CD4-positive, CD25-positive, alpha-beta regulatory T cell (primary cell): ENCODE measurements at places on chromosomes 2 and 18. TPM values are rescaled to one million over a fixed set of nuclear protein-coding genes. Genes with fewer than 3 reads are reported as not detected.

DNA sequence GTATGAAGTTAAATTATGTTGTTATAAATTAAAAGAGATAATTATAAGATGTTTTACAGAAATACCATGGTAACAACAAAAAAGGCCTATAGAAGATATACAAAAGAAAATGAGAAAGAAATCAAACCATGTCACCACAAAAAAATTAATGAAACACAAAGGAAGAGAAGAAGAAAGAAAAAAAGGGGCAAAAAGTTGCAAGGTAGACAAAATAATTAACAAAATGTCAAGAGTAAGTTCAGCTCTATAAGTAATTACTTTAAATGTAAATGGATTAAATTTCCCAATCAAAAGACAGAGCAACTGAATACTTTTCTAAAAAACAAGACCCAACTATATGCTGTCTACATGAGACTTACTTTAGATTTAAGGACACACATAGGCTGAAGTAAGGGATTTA lies 378.4 kb upstream of the FSHR start:
- no peak for DNase-seq
- no peak overlapping the region for H3K4me3 ChIP-seq
- no peak overlapping the region for H3K27ac ChIP-seq
- H3K4me1 ChIP-seq: no peaks in the 10 kb centered on the region
- no peaks in the 10 kb centered on the region for H3K36me3 ChIP-seq
- no peaks in the 10 kb centered on the region for H3K27me3 ChIP-seq

DNA sequence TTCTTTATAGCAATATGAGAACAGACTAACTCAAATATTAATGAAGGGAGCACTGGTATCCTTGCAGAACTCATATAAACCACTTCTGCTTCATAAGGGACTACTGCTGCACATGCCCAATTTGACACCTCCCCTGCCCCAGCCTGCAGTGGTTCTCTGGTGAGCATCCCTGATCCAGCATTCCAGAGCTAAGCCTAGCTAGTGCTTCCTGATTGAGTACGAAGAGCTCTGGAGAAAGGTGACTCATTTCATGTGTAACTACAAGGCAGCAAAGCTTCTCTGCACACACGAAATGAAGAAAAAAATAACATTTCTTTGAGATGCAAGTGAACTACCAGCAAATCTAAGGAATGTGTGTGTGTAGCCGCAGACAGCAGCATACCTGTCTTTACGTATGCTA lies 22.8 kb upstream of the ADNP2 start:
- H3K27ac ChIP-seq: no peak overlapping the region
- H3K4me1 ChIP-seq: no peaks in the 10 kb centered on the region
- H3K4me3 ChIP-seq: no peak overlapping the region
- no peaks in the 10 kb centered on the region for H3K36me3 ChIP-seq
- DNase-seq: no peak

DNA sequence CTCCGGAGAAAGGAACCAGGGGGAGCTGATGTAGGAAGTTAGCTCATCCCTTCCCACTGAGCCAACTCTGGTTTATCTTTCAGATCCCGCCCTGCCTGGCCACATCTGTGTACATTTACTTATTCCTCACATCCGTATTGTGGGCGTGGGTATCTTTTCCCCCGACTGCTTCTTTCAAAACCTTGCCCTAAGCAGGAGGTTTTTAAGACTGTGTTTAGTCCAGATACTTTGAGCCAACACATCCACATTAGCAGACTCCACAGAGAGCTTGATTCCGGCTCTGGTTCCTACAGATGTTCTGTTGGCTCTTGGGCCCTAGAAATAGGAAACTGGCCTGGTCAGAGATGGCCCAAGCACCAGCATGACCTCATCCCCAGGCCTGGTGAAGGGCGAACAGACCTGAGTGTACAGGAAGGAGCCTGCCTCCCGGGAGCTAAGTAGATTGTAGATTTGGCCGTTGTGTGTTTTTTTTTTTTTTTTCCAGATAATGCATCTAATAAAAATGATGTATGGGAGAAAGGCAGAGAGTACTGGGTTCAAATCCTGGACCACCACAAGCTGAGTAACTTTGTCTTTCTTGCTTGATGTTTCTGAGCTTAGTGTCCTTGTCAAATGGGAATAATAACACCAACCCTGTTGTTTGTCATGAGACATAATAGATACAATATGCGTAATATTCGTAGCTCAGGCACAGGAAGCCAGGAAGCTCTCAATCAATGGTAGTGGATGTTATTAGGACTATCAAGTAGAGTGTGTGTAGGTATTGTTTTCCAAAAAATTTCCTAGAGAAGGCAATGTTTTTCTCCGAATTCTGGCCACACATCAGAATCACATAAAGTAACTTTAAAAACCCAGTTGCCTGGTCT lies 92.3 kb downstream of the PRKCE start:
- H3K27ac ChIP-seq: no peak overlapping the region
- no peaks in the 10 kb centered on the region for H3K4me1 ChIP-seq
- no peaks in the 10 kb centered on the region for H3K36me3 ChIP-seq
- no peak overlapping the region for H3K4me3 ChIP-seq
- DNase-seq: no peak

DNA sequence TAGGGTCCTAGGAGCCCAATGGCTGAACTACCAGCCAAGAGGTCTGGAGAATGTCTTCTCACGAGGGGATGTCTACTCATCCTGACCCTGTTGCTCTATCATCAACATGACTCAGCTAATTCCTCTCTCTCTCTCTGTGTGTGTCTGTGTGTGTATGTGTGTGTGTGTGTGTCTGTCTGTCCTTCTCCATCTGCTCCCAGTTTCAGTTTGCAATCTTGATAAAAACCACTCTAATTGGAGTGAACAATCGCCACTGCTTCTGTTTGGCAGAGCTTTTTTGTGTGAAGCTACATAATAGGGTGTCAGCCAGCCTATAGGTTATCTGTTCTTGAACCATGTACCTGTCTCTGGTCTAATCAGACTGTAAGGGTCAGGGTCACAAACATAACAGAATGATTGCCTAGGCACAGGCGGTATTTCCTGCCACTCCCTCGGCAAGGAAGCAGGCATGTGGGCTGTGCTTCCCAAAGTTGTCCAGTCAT lies 219.8 kb downstream of the SH3BP4 start:
- no peak for DNase-seq
- H3K4me3 ChIP-seq: no peak overlapping the region
- H3K36me3 ChIP-seq: no peaks in the 10 kb centered on the region
- no peak overlapping the region for H3K27ac ChIP-seq
- no peaks in the 10 kb centered on the region for H3K27me3 ChIP-seq

DNA sequence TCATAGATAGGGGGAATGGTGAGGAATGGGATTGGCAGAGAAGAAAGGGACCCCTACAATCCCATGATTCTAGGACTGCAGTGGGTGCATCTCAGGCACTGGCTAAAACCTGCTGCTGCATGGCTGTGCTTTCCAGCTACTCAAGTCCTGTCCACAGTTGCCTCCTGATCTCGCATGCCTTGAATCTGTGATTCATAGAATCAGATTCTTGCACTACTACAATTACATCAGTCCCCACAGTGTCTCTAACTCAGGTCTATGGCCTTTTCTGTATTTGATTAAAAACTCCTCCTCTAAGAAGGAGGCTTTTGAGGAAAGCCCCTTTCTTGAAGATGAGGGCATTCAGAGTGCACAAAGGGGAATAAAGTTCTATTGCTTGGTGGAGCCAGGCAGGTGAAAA lies 117.4 kb downstream of the LRATD1 start:
- no peaks in the 10 kb centered on the region for H3K27me3 ChIP-seq
- no peaks in the 10 kb centered on the region for H3K4me1 ChIP-seq
- H3K4me3 ChIP-seq: no peak overlapping the region
- DNase-seq: no peak
- no peaks in the 10 kb centered on the region for H3K36me3 ChIP-seq

Gene ZNF512
- polyA plus RNA-seq: 29.3 TPM

Gene CIB4
- not detected for polyA plus RNA-seq

Gene FEV
- not detected for polyA plus RNA-seq

Gene MAB21L4
- polyA plus RNA-seq: not detected
